Activated CD4-positive, CD25-positive, alpha-beta regulatory T cell treated with anti-CD3 and anti-CD28 coated beads, Interleukin-2, amount 50 U/mL, for 72 hours (primary cell): ENCODE measurements at places on chromosomes 2 and 18.

- no peak for DNase-seq
These were observed 390.7 kb downstream of the METTL4 start for GRCh38 chr18:2180586-2180985.

- DNase-seq, result no peak
These were observed 32.9 kb downstream of the CD28 start for GRCh38 chr2:203739351-203739750.

DNA sequence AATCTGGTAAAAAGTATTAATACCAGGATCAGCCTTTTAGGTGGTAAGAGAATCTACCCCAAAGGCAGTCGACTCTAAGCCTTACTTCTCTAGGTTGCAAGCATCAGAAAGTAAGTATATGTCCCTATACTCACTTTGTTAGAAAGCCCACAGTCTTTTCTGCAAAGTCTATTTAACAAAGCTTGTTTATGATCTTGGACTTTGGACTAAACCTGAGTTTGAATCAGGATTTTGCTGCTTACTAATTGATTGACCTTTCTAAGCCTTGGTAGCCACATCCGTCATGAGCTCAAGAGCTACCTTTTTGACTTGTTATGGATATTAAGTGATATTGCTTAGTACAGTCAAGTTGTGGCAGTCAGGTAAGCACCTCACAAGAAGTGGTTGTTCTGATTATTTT is 18.4 kb downstream of the FMNL2 start:
- no peak for DNase-seq

DNA sequence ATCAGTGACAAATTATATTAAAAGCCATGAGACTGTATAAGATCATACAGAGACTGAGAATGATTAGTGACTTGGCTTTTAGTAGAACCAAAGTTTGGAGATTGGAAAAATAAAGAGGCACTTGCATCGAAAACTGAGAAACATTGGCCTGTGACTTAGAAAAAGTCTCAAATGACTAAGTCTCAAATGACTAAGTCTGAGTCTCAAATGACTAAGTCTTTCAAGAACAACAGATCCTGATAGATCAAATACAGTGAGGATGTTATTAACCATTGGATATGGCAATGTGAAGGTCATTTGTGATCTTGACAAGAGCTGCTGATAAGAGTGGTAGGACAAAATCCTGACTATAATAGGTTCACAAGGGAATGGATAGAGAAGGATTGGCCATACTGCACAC is 135.5 kb upstream of the FANCL start:
- DNase-seq, result no peak

DNA sequence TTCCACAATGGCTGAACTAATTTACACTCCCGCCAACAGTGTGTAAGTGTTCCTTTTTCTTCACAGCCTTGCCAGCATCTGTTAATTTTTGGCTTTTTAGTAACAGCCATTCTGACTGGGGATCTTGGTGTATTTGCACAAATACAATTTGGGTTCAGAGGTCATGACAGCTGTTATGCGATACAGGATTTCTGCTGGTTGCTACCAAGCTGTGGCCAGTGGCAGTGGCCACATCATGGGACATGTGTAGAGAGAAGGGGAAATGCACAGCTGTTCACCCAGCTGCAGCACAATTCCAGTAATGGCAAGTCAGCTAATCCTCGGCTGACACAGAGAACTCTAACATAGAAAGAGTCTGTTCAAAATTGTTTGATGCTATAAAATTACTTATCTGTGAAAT is 21.0 kb upstream of the SELENOI start:
- no peak for DNase-seq

- no peak for DNase-seq
These were observed 24.7 kb downstream of the RND3 start for GRCh38 chr2:150462770-150463169.

GRCh38 chr2:64905338-64906024 is 83.7 kb upstream of the SLC1A4 start:
- DNase-seq, result no peak

- DNase-seq, result no peak
These were observed 138.5 kb upstream of the SLC35G4 start for GRCh38 chr18:11470941-11471340.

- no peak for DNase-seq
These were observed 466.4 kb upstream of the CWC22 start for GRCh38 chr2:180473456-180473855.

DNA sequence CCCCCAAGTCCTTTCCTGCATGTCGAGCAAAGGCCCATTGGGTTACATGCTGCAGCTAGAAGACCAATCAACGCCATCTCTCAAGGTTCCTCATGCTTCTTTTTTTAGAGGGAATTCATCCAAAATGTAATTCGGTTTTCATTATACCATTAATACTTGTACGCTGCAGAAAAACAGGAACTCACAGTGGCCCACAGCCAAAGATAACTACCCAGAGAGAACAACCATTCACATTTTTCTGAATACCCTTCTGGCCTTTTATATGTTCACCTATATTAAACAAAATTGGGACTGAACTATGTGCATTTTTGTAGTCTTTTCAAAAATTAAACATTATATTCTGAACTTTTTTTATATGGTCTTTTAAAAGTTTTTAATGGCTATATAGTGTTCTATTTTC is 25.8 kb downstream of the FARP2 start:
- no peak for DNase-seq

GRCh38 chr2:184938221-184938985 is 340.1 kb downstream of the ZNF804A start:
- no peak for DNase-seq

GRCh38 chr2:238306672-238306998 is 13.7 kb upstream of the TRAF3IP1 start:
- no peak for DNase-seq

GRCh38 chr18:36676629-36677028 is 152.2 kb downstream of the TPGS2 start:
- DNase-seq, result no peak

GRCh38 chr18:2199060-2199459 is 372.2 kb downstream of the METTL4 start:
- DNase-seq, result no peak

DNA sequence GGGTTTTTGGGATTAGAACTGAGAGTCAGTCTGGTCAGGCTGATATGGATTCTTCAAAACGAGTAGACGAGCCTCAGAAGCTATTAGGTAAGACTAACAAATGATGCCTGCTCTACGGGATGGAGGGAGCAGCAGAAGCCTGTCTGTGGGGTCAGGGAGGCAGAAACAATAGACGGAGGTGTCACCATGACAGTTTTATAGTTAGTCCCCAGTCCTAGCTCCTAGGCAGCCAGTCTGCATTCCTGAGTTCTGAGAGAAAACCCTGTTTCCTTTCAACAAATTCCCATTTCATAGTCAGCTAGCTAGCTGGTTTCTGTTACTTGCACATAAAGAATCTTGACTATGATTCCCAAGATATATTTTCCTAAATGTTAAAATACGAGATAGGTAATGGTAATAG is 542.1 kb downstream of the PID1 start:
- no peak for DNase-seq

DNA sequence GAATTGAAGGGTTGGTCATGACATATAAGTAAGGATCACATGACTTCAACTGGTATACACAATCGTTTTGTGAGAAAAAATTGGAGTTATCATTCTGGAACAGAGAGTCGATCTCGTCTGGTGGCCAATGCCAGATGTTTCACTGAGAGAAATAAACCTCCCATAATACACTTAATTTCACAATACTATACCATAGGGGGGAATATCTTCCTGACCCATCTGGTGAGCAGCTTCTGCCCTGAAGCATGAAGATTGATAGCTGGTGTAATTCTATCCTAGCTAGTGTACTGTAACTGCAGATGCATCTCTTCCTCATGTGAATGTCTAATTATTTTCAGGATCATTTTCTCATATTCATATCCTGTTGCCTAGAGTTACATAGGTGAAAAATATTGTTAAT is 15.7 kb upstream of the CDH7 start:
- DNase-seq, result no peak

DNA sequence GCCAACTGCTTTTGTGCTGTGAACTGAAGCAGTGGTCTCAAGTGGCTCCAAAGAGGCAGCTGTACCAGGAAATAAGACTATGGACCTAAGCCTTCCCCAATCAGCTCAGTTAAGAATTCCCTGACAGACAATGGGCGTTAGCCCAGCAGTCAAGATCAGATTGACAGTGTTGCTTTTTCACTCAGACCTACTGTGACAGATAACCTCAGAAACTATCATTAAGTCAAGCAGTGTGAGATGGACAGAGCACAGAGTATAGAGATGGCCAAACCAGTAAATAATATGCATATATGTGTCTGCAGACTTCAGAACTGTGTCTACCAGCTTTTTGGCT is 215.3 kb downstream of the ZFP36L2 start:
- DNase-seq, result no peak

DNA sequence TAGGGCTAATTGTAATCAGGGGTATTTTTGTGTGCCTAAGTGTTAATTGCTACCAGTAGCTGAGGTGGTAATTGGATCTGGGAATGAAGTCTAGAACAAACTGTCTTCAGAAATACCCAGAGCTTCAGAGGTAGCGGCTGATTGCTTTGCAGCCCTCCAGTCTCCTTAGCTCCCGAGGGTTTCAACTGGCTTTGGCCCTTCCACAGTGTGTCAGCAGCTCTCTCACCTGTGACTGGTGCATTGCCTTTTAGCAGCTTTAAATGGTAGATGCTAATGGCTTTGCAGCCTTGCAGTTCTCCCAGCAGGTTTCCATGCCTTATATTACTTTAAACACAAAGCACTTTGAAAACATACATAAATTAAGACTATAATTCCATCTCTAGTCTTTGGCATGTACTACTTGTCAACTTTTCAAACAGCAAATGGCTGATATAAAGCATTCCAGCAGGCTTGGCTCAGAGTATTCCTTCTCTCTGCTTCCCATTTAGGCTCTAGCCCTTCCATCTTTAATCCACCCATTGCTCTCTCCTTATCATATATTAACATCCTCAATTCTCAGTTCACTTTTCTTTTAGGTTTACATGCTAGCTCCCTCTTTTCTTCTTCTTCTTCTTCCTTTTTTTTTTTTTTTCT is 156.4 kb upstream of the GALNT13 start:
- no peak for DNase-seq

- DNase-seq, result no peak
These were observed 32.3 kb downstream of the CARF start for GRCh38 chr2:202944408-202944807.

- no peak for DNase-seq
These were observed 62.7 kb upstream of the KIF5C start for GRCh38 chr2:148812306-148812705.

- DNase-seq, result no peak
These were observed 30.0 kb downstream of the SERPINB8 start for GRCh38 chr18:63999871-64000270.

DNA sequence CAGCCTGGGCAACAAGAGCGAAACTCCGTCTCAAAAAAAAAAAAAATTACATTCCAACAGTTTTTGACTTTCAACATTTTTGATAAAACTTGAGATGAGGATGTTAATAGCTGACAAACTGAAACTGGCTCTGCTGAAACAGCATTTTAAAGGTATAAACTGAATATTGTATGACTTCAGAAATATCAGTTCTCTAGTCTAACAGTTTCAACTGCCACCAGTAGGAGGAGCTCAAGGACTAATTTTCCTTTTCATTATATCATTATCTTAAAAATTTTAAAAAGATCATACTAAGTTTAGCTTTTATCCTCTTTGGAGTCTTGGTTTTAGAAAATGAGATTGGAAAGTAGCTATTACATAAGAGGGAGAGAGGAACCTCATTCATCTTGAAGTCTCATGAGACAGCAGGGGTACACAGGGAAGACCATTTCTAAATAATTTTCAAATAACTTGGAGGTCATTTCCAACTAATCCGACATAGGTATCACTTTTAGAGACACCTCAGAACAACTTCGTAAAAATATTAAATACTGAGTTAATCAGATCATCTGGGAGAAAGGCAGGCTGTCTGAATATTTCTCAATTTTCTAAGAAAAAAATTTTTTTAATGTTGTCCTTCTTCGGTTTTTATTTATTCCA is 37.6 kb upstream of the MCM6 start:
- DNase-seq, result no peak

DNA sequence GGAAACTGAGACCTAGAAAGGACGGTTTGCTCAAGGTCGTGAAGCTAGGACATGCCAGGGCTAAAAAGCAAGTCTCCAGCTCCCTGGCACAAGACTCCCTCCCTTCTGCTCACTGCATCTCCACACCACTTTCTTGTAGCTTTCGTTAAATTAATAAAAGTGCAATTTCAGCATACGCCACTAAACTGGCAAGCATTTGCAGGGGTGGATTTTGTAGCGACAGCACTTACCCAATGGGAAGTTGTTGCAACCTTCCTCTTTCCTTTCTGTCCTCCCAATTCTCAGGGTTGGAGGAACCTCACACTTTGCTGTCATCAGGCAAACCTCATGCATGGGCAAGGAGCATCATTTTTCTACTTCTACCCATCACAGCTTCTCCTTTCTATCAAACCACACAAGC is 7.4 kb upstream of the RHOB start:
- DNase-seq, result no peak

DNA sequence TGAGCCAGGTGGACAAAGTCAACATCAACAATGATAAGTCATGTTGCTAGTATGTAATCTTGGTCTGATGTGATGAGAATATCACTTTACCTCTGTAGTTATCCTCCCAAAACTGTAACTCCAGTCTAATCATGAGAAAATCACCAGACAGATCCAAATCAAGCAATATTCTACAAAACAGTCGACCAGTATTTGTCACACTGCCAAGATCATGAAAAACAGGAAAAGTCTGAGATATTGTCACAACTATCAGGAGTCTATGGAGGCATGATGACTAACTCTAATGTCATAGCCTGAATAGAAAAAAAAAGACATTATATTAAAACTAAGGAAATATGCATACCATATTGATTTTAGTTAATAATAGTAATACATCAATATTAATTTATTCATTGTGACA is 1883.3 kb upstream of the CELF4 start:
- DNase-seq, result no peak

GRCh38 chr18:62631173-62631572 is 84.2 kb upstream of the PHLPP1 start:
- no peak for DNase-seq

GRCh38 chr2:113861740-113862139 is 28.1 kb upstream of the ACTR3 start:
- no peak for DNase-seq

DNA sequence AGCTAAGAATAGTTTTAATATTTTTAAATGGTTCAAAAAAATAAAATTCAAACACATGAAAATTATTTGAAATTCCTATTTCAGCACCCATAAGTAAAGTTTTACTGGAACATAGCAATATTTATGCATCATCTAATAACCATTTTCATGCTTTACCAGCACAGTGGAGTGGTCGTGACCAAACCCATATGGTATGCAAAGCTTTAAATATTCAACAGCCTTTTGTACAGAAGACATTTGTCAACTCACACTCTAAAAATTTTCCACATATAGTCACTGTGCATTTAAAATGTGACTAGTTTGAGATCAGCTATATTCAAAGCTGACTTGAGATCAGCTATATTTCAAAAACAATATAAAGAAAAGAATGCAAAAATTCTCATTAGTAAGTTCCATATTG is 46.2 kb downstream of the PUM2 start:
- DNase-seq, result no peak
